ENCODE measurements at places on chromosomes 3 and 15.

DNA sequence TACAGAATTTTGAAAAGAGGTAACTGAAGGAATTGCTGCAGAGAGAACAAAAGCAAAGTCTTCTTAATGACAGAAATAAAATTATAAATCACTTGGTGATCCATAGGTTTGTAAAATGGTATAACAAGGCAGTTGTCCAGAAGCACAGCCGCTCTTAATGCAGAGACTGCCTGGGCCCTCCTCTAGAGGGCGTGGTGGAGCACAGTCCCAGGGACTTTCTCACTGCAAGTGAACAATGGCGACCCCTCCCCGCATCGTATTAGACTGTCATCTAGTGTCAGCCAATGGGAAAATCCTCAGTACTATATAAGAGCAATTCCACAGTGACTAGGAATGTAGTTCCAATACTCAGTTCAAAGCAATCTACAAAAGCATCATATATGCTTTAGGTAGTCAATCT is 26.4 kb upstream of the ZBED2 start:
- no peak overlapping the region for H3K4me3 ChIP-seq
- H3K4me1 ChIP-seq = peaks cover 20% of the 10 kb centered on the region
- H3K27ac ChIP-seq = no peak overlapping the region
- DNase-seq = peak; percentile 39

GRCh38 chr3:97235611-97236315 is 421.4 kb downstream of the EPHA6 start:
- no peak for DNase-seq
- H3K4me3 ChIP-seq = no peak overlapping the region
- peaks cover 9% of the 10 kb centered on the region for H3K4me1 ChIP-seq
- peaks cover 21% of the 10 kb centered on the region for H3K27me3 ChIP-seq

GRCh38 chr3:5441401-5441800 is 253.9 kb downstream of the EDEM1 start:
- H3K36me3 ChIP-seq = peaks cover 6% of the 10 kb centered on the region
- DNase-seq = no peak
- no peaks in the 10 kb centered on the region for H3K4me1 ChIP-seq
- H3K27ac ChIP-seq = no peak overlapping the region
- H3K27me3 ChIP-seq = no peaks in the 10 kb centered on the region

DNA sequence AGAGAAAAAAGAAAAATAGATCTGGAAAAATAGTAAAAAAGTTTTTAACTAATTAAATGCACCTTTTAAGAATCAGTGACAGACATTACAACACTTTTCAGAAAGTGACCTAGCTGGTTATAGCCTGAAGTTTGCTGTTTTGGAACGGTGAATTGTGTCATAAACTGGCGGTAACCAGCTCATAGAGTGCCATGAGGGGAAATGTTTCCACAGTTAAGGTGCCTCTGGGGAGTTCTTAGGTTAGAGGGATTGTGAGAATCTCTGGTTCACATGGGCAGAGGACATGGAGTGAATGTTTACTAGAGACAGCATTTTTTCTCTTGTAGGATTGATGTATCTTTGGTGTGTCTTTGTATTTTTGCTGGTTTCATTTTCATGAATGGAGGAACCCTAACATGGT is 2.8 kb downstream of the TBC1D23 start:
- H3K36me3 ChIP-seq = peaks cover 6% of the 10 kb centered on the region
- peaks cover 45% of the 10 kb centered on the region for H3K4me1 ChIP-seq
- no peaks in the 10 kb centered on the region for H3K27me3 ChIP-seq
- no peak for DNase-seq
- H3K4me3 ChIP-seq = peak overlapping the region; percentile 46

GRCh38 chr3:50605901-50606326 is 5.7 kb downstream of the CISH start:
- no peaks in the 10 kb centered on the region for H3K27me3 ChIP-seq
- DNase-seq = no peak
- H3K4me1 ChIP-seq = peaks cover 25% of the 10 kb centered on the region
- no peak overlapping the region for H3K27ac ChIP-seq
- no peaks in the 10 kb centered on the region for H3K36me3 ChIP-seq

- peak overlapping the region; percentile 61 for H3K4me3 ChIP-seq
- H3K27me3 ChIP-seq = no peaks in the 10 kb centered on the region
- peak overlapping the region; percentile 88 for H3K27ac ChIP-seq
- H3K4me1 ChIP-seq = peaks cover 41% of the 10 kb centered on the region
These were observed 10.6 kb downstream of the ARPP19 start for GRCh38 chr15:52558196-52558595.

- peaks cover 27% of the 10 kb centered on the region for H3K36me3 ChIP-seq
- no peaks in the 10 kb centered on the region for H3K27me3 ChIP-seq
- no peak for DNase-seq
- H3K4me3 ChIP-seq = no peak overlapping the region
- no peak overlapping the region for H3K27ac ChIP-seq
These were observed 35.0 kb upstream of the COLQ start for GRCh38 chr3:15556512-15556911.

DNA sequence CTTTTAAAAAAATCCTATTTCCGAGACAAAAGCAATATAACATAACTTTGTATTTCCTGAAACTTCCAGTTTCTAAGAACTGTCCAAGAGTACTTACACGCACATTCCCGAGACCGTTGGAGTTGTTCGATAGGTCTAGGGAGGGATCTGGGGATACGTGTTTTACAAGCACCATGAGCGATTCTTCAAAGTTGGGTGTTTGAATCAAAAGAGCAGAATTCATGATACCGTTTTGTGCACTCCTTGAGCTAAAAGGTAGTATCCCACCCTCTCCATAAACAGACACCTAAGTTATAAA is 700 bp upstream of the EDEM1 start:
- peak overlapping the region; percentile 95 for H3K27ac ChIP-seq
- peaks cover 48% of the 10 kb centered on the region for H3K36me3 ChIP-seq

- no peak overlapping the region for H3K4me3 ChIP-seq
- DNase-seq = no peak
- H3K36me3 ChIP-seq = peaks cover 36% of the 10 kb centered on the region
- no peak overlapping the region for H3K27ac ChIP-seq
- H3K27me3 ChIP-seq = no peaks in the 10 kb centered on the region
These were observed 26.8 kb downstream of the ARIH2 start for GRCh38 chr3:48945432-48945831.

DNA sequence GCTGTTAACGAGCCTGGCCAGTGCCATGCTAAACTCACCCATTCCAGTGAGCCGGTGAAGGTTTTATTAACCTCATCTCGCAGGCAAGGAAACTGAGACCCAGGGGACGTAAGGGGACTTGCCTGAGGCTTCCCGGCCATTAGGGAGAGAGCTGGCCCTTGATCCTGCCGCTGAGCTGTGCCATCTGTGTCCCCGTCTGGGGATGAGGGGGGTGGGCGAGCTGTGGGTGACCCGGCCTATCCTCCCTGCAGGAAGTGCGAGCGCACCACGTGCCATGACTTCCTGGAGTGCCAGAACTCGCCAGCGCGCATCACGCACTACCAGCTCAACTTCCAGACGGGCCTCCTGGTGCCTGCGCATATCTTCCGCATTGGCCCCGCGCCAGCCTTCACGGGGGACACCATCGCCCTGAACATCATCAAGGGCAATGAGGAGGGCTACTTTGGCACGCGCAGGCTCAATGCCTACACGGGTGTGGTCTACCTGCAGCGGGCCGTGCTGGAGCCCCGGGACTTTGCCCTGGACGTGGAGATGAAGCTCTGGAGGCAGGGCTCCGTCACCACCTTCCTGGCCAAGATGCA is 88.5 kb downstream of the FBLN2 start:
- peaks cover 12% of the 10 kb centered on the region for H3K4me1 ChIP-seq
- H3K4me3 ChIP-seq = no peak overlapping the region
- no peak for DNase-seq
- H3K27me3 ChIP-seq = no peaks in the 10 kb centered on the region
- H3K36me3 ChIP-seq = no peaks in the 10 kb centered on the region

- no peak overlapping the region for H3K27ac ChIP-seq
- no peaks in the 10 kb centered on the region for H3K27me3 ChIP-seq
- H3K4me3 ChIP-seq = no peak overlapping the region
- H3K4me1 ChIP-seq = no peaks in the 10 kb centered on the region
- no peaks in the 10 kb centered on the region for H3K36me3 ChIP-seq
- no peak for DNase-seq
These were observed 263.5 kb upstream of the NR2F2 start for GRCh38 chr15:96066852-96067495.

GRCh38 chr3:36800533-36801116 is 36.3 kb upstream of the DCLK3 start:
- no peak overlapping the region for H3K27ac ChIP-seq
- no peaks in the 10 kb centered on the region for H3K36me3 ChIP-seq
- H3K4me3 ChIP-seq = no peak overlapping the region

- DNase-seq = no peak
- peaks cover 11% of the 10 kb centered on the region for H3K36me3 ChIP-seq
- peaks cover 25% of the 10 kb centered on the region for H3K4me1 ChIP-seq
- peak overlapping the region; percentile 67 for H3K27ac ChIP-seq
- no peak overlapping the region for H3K4me3 ChIP-seq
- H3K27me3 ChIP-seq = no peaks in the 10 kb centered on the region
These were observed 77.6 kb upstream of the CHD2 start for GRCh38 chr15:92822216-92823144.

DNA sequence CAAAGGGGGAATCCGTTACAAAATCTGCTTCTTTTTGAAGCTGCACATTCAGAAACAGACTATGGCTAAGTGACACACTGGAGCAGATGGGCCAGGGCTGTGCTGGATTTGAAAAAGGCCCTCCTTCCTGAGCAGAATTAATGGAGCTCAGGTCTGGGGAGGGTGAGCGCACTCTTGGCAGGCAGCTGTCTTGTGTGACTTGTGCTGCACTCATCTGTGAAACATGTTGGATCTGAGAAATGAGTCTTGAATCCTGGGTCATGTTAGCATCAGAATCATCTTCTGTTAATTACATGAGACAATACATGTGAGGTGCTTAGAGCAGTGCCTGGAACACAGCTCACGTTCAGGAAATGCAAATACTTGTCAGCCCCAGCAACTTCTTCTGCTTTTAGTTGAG is 219.6 kb downstream of the THSD4 start:
- no peak for DNase-seq
- no peak overlapping the region for H3K4me3 ChIP-seq
- no peaks in the 10 kb centered on the region for H3K36me3 ChIP-seq
- H3K4me1 ChIP-seq = peaks cover 20% of the 10 kb centered on the region
- H3K27ac ChIP-seq = no peak overlapping the region

GRCh38 chr3:30962084-30962483 is 67.6 kb upstream of the GADL1 start:
- H3K4me3 ChIP-seq = no peak overlapping the region
- no peak for DNase-seq
- peaks cover 6% of the 10 kb centered on the region for H3K4me1 ChIP-seq
- no peak overlapping the region for H3K27ac ChIP-seq

DNA sequence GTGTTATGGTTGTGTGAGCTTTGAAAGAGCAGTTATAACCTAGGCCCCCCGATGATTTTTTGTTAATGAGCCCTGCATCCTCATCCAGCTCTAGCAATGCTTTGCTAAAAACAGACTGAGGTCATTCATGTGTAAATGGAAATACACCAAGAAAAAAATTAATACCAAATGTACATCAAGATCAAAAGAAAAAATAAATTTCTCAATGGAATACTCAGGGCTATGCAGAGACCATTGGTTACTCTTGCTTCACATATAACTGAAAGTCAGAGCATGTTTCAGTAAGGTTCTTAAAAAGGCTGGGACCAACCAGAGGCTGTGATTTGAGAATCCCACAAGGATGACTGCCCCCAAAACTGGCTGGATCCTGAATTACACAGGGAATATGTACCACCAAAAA is 48.0 kb downstream of the ARHGAP31 start:
- H3K27me3 ChIP-seq = no peaks in the 10 kb centered on the region
- H3K4me3 ChIP-seq = no peak overlapping the region
- no peak overlapping the region for H3K27ac ChIP-seq
- DNase-seq = no peak
- H3K4me1 ChIP-seq = no peaks in the 10 kb centered on the region

DNA sequence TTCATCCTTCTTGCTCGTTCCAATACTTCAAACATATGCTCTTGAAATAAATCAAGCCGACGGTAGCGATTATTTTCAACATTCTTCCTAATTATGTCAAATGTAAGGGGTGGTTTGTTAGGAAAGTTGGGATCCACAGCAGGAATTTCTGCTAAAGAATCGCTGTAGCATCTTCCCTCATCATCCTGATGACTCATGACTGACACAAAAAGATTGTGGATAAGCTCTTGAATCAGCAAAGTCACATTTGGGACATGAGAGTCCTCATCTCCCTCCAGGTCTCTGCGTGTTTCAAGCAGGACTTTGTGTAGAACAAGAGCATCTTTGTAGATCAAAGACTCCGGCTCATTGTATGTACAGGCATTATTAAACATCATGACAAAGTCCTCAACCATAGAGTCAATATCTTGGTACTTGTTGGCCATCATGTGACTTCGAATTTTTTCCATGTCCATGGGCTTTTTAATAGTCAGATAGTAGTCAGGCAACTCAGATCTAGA is 73.0 kb downstream of the UQCC5 start:
- H3K27ac ChIP-seq = no peak overlapping the region
- H3K4me3 ChIP-seq = no peak overlapping the region
- peaks cover 14% of the 10 kb centered on the region for H3K4me1 ChIP-seq
- DNase-seq = no peak
- H3K36me3 ChIP-seq = peaks cover 68% of the 10 kb centered on the region

- no peak overlapping the region for H3K27ac ChIP-seq
- peaks cover 26% of the 10 kb centered on the region for H3K4me1 ChIP-seq
- DNase-seq = no peak
- H3K36me3 ChIP-seq = peaks cover 1% of the 10 kb centered on the region
- H3K27me3 ChIP-seq = no peaks in the 10 kb centered on the region
These were observed 6.0 kb downstream of the USF3 start for GRCh38 chr3:113690482-113690881.

DNA sequence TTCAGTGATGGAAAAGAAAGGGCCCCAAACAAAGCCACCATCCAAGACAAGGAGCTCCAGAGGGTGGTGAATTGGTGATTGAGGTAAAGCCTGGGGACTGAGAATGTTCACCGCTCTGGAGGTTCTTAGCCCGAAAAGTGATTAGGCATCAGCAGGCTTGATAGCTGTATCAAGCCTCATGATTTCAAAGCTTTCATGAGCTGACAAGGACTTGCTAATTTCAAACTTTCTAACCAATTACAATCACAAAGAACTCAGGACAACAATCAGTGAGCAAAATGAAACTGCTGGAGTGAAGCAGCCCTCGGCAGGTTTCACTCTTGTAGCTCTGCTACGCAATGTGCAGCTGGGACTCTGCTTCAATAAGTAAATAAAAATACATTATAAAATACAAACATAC is 391.3 kb downstream of the TIGIT start:
- H3K27ac ChIP-seq = no peak overlapping the region
- no peaks in the 10 kb centered on the region for H3K27me3 ChIP-seq
- no peak for DNase-seq
- no peaks in the 10 kb centered on the region for H3K36me3 ChIP-seq

- DNase-seq = peak; percentile 36
- no peak within 1 kb of the TSS for H3K27ac ChIP-seq
- peak within 1 kb of the TSS; percentile 56 for H3K4me3 ChIP-seq
These were observed at the start of gene PLAAT1 for GRCh38 chr3:193240850-193241706. PLAAT1 (plus strand) TSS chr3:193241222; CDS start chr3:193255651, 14,429 bp downstream.

Data from MCF 10A (cell line).